ENCODE measurements at places on chromosomes 3 and 15.

DNA sequence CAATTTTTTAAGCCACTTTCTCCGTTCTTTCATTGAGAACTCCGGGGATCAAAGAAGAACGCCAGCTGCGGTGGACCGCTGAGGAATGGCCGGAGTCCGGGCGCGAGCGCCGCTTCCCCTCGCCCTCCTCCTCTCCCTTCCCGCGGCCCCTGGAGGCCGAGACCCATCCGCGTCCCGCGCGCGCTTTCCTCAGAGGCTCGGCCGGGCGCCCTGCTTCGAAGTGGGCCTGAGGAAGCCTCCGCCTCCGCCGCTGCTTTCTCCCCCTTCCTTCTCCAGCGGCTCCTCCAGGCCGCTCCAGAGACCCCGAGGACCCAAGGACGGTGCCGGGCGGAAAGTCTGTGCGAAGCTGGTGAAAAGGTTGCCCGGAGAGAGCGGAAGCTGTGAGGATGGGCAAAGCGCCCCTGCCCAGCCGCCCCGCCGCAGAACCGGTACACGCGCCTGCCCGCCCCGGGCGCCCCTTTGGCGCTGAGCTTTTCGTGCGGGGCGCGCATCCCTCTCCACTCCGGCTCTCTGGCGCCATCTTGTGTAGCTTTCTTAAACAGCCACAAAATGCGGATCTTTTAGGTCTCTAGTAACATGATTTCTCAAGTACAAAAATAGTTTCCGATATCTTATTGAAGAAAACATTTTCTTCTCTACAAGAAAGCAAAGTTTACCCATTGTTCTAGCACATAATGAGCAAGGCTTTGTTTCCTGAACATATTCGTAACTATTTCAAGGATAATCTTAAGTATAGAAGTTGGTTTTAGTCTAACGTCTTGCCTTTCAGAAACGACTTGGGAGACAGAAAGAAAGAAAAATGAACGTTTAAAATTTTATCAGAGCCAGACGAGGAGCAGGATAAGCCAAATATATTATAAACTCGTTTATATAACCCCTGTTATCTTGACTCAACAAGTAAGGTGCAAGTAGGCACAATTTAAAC is 59.2 kb upstream of the FAM174B start:
- peak; percentile 76 for DNase-seq

DNA sequence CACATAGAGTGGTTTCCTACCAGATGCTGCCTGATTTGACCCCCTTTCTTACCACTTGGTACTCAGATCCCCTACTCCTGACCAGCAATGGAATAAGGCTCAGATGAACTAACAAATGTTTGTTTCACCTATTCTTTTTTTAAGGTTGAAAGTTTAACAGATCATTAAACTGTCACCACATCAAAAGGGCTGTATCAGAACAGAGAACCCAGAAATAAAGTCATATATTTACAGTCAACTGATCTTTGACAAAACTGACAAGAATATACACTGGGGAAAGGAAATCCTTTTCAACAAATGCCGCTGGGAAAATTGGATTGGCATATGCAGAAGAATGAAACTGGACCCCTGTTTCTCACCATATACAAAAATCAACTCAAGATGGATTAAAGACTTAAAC is 56.0 kb downstream of the GPR176 start:
- DNase-seq, result no peak

DNA sequence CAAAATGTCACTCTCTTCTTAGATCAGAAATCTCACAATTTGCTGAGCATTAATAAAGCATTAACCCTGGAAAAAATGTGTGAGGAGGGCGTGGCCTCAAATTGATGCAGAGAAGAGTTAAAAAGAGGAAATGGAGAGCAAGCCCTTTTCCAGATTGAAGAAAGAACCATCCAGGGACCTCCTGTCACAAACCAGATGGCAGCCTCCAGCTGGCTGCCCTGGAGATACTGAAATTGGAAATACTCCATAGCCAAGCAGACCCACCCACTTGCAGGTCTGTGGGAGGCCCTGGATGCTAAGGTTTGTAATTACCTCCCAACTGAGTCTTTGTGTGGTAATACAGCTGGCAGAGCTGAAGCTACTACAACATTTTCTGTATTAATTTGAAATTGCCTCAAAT is 214.9 kb downstream of the IL20RB start:
- DNase-seq, result peak; percentile 63

DNA sequence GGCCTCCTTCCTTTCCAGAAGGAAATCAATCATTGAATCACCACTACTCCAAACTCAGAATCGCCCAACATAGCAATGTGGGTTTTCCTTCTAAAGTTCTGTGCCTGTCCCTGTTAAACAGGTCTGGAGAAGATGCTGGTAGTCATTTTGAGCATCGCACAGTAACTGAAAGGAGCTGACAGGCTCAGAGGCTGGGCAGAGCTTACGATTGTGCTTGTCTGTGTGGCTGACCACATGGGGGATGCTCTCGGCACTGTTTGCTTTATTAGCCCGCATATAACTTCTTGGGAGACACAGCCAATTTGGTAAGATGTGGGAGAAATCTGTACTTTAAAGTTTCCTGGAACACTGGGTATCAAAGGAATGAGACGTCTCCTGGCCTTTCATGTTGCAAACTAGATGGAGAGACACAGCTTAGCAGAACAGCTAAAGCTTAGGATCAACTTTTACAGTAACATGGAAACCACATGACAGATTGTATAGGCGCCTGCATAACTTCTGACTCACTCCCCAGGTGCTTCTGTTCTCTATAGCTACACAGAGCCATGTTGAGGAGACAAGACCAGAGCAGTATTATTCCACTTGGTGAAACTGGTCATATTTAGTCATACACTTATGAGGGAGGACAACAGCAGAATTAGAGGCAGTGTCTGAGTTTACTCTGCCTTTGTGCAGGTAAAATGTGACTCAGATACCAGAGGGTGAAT is 374.1 kb downstream of the RORA start:
- DNase-seq, result no peak

- no peak for DNase-seq
Measured at GRCh38 chr3:118683636-118684035, 351.0 kb downstream of the IGSF11 start.

DNA sequence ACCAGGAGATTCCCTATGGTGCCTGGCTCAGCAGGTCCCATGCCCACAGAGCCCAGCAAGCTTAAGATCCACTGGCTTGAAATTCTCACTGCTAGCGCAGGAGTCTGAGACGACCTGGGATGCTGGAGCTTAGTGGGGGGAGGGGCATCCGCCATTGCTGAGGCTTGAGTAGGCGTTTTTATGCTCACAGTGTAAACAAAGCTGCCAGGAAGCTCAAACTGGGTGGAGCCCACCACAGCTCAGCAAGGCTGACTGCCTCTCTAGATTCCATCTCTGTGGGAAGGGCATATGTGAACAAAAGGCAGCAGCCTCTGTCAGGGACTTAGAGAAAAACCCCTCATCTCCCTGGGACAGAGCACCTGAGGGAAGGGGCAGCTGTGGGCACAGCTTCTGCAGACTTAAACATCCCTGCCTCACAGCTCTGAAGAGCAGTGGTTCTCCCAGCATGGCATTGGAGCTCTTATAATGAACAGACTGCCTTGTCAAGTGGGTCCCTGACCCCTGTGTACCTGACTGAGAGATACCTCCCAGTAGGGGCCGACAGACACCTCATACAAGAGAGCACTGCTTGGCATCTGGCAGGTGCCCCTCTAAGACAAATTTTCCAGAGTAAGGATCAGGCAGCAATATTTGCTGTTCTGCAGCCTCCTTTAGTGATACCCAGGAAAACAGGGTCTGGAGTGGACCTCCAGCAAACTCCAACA is 231.5 kb upstream of the SETMAR start:
- no peak for DNase-seq

- no peak for DNase-seq
Measured at GRCh38 chr3:81041331-81041730, 720.1 kb downstream of the GBE1 start.

DNA sequence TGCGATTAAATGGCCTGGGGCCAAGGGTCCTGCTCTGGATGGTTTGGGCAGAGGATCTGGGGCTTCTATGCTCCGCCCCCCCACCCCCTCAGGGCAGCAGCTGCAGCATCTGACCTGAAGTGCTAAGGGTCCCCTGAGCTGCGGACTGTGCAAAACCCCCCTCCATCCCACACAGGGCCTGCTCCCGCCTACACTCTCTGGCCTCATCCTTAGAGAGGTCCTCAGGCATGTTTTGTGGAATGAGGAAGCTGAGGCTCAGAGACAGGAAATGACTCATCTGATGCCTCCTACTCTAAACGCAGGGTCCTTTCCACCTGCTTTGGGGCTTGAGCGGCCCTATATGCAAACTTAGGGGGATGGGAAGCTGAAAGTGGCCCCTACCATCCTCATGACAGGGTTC is 59.5 kb upstream of the CTSH start:
- peak; percentile 19 for DNase-seq

Data from cerebellar cortex (tissue), 1 donor.